Activated naive CD8-positive, alpha-beta T cell treated with anti-CD3 and anti-CD28 coated beads for 36 hours (primary cell): ENCODE measurements at places on chromosomes 1 and 21. TPM values are rescaled to one million over a fixed set of nuclear protein-coding genes. Genes with fewer than 3 reads are reported as not detected.

DNA sequence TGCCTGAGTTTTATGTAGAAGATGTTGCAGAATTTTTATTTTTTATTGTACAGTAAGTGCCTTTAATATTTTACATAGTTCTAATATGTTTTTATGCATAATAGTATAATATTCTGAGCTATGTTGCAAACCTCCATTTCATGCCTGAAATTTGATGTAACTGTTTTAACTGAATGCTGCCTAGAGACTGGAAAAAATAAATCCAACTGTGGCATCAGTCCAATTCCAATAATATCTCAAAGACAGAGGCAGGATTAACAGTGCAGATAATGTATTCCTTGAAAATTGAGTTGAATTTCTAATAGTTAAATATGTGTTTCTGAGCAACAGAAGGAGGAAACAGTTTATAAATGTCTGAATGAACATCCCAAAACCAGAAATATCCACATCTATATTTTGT is 61.1 kb upstream of the KIF1B start:
- DNase-seq = no peak
- no peaks in the 10 kb centered on the region for H3K4me1 ChIP-seq
- no peak overlapping the region for H3K27ac ChIP-seq
- no peak overlapping the region for H3K4me3 ChIP-seq

- H3K36me3 ChIP-seq = peaks cover 2% of the 10 kb centered on the region
- peaks cover 4% of the 10 kb centered on the region for H3K4me1 ChIP-seq
- no peak overlapping the region for H3K4me3 ChIP-seq
- DNase-seq = no peak
- peaks cover 3% of the 10 kb centered on the region for H3K27me3 ChIP-seq
Measured at GRCh38 chr21:15159382-15160020, 94.7 kb upstream of the NRIP1 start.

- H3K27me3 ChIP-seq = no peaks in the 10 kb centered on the region
- no peak overlapping the region for H3K4me3 ChIP-seq
- no peaks in the 10 kb centered on the region for H3K36me3 ChIP-seq
- H3K4me1 ChIP-seq = peaks cover 5% of the 10 kb centered on the region
- H3K27ac ChIP-seq = no peak overlapping the region
- no peak for DNase-seq
Measured at GRCh38 chr1:86971778-86972177, 57.3 kb downstream of the HS2ST1 start.

Gene PLA2G2D
- total RNA-seq = not detected

Gene CHTOP
- total RNA-seq = 98.1 TPM

DNA sequence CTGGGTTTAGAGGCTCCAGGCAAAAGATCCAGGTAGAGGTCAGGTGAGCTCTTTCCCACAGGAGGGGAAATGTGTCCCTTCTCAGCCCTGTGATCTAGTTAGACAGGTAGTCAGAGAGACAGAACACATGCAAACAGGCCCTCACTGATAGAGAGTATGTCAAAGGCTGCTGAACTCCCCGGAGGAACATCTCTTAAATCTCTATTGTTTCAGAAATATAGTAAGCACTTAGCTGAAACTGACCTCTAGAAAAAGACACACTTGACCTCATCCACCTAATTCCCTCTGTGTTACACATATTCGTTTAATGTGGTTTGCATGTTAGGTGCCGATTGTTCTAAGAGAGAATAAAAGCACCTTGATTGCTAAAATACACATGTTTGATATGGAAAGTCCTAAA is 23.3 kb downstream of the SUSD4 start:
- no peaks in the 10 kb centered on the region for H3K4me1 ChIP-seq
- no peaks in the 10 kb centered on the region for H3K27me3 ChIP-seq
- H3K27ac ChIP-seq = no peak overlapping the region
- DNase-seq = no peak
- no peak overlapping the region for H3K4me3 ChIP-seq

Gene SYNJ1
- total RNA-seq = 6.3 TPM
